Tibial nerve (tissue), 4 donors: ENCODE measurements at places on chromosomes 3 and 15.

GRCh38 chr3:12139111-12139511, 19.6 kb downstream of the TIMP4 start:
- DNase-seq = peak; percentile 51

GRCh38 chr15:96124436-96124835, 206.1 kb upstream of the NR2F2 start:
- DNase-seq = no peak

DNA sequence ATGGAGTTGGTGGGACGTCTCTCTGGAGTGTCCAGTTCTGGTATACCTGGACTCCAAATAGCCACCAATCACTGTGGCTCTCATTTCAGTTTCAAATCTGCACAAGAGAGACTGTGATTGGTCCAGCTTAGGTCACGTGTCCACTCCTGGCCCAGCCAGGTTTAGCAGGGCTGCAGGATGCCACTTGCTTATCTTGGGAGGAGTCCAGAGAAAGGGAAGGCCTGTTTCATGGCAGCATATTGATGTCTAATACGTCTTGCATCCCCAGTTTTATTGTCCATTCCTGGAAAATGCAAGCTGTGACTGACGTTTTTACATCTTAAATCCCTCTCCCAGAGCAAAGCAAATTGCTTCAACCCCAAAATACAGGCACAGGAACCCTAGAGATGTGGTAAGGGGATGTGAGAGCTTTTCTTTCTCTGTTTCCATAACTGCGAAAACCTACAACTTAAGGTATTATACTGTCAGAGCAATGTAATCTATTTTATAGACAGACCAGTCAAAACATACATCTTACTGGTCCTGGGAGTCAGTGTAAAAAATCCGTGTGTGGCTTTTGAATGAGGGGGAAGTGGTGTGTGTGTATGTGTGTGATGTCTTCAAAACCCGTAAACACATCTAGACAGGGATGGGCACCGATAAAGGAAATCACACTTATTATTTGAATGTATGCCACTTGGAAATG, 274.4 kb downstream of the TLE3 start:
- no peak for DNase-seq

- DNase-seq = no peak
Observed at GRCh38 chr3:187922704-187923416, 177.6 kb upstream of the BCL6 start.

DNA sequence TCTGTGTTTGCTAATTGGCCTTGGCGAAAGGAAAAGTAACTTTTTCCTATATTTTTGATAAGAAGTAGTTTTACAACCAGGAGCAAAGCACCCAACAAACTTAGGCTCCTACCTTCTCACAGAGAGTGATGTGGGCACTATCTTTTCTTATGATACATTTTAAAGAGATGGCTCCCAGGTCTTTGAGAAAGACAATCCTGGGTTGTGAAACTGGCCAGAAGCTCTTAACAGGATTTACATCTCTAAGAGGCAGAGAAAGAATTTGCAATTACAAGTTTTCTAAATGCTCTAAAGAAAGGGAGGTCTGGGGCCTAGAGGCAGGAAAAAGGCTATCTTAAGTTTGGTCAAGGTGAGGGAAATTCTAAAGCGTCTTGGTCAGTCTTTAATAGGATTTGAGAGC, 609.7 kb downstream of the VGLL3 start:
- no peak for DNase-seq

GRCh38 chr15:81373176-81373575, 837 bp downstream of the TMC3 start:
- DNase-seq = no peak

DNA sequence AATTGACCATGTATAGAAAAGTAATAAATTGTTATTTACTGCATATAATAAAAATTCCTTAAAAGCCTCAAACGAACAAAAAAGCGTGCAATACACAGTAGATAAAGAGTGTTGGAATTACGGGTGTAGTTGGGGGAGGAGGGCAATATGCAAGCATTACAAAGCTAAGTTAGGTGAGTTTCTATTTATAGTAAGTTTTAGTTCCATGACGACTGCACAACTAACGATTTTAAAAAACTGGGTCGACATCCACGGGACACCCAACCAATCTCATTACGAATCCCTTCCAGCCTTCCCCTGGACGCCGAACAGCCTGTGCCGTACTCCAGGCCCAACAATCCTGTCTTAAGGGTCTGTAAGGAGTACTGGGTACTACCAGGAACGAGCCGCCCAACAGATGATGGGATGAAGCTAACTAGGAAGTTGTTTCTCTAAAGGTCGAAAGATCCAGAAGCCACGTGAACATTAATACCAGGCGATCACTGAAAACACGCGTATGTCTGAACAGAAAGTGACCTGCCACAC, 677 bp downstream of the POLQ start:
- DNase-seq = no peak

GRCh38 chr3:16675805-16676204, 70.6 kb upstream of the DAZL start:
- no peak for DNase-seq
